ENCODE measurements at places on chromosomes 12 and 14.

DNA sequence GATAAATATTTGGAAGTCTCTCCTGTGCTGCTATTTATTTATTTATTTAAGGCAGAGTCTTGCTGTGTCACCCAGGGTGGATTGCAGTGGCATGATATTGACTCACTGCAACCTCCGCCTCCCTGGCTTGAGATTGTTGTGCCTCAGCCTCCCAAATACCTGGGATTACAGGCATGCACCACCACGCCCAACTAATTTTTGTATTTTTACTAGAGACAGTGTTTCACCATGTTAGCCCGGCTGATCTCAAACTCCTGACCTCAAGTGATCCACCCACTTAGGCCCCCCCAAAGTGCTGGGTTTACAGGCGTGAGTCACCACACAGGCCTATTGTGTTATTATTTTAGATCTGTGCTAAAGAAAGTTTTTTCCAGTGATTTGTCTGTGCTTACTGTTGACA, 225.2 kb downstream of the CCER1 start:
- DNase-seq, result no peak

DNA sequence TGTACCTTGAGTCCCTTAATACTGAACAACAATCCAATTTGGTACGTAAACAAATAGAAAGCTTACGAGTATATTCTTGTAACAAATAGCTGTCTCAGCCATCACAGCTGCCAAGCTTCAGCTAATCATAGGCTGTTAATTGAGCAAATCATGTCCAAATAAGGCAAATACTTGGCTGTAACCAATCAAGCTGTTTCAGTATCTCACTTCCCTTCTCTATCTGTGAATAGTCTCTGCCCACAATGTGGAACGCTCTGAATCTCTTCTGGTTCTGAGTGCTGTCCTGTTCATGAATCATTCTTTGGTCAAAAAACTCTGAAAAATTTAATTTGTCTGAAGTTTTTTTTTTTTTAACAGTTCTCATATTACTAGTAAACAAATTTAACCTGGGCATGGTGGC, 5.8 kb upstream of the NEMF start:
- no peak for DNase-seq

GRCh38 chr14:37122288-37122687, 50.1 kb downstream of the SLC25A21 start:
- DNase-seq, result no peak

DNA sequence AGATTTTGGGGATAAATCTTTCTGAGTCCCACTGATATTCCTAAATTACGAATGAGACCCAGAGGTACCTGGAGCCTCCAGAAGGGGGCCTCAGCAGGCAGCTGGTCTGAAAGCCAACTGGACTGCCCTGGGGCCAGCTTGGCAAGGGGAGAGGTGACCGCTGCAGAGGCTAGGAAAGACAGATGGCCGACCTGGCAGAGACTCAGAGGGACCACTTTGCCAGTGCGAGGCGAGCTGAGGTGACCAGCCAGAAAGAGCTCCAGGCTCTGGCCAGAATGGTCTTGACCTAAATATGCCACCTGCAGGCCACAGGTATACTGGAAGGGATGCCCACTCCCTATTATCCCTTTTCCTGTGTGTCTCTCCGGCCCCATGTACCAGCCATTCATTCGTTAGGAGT, 256.8 kb upstream of the GARIN6 start:
- DNase-seq, result no peak

DNA sequence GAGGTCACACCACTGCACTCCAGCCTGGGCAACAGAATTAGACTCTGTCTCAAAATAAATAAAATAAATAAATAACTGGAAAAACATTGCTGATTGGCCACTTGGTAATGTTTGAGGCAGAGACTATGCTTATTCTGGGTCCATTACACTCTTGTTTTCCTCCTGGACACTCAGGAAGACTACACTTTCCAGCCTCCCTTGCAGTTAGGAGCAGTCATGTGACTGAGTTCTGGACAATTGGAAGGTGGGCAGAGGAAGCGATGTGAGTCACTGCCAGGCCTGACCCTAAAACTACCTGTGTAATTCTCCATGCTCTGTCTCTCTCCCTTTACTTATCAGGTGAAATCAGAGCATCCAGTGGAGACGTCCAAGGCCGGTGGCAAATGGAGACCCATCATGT, 74.4 kb downstream of the VCPKMT start:
- DNase-seq, result no peak
